ENCODE measurements at places on chromosomes 12 and 14.

DNA sequence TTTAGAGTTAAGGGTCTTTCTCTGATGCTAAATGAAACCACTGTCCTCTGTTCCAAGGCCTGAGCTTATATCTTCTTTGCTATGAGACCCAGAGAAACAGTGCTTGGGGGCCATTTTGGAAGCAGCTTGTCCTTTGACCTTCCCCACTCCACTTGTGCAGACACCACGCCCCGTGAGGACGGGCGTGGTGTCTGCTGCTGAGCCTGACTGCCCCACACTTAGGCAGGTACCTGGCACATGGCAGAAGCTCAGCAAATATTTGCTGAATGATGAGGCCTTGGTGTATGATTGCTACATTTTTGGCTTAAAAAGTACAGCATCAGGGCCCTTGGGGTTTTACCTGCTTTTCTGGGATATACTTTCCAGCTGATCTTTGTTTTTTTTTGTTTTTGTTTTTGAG is 69.9 kb downstream of the RASSF3 start:
- no peak for DNase-seq

DNA sequence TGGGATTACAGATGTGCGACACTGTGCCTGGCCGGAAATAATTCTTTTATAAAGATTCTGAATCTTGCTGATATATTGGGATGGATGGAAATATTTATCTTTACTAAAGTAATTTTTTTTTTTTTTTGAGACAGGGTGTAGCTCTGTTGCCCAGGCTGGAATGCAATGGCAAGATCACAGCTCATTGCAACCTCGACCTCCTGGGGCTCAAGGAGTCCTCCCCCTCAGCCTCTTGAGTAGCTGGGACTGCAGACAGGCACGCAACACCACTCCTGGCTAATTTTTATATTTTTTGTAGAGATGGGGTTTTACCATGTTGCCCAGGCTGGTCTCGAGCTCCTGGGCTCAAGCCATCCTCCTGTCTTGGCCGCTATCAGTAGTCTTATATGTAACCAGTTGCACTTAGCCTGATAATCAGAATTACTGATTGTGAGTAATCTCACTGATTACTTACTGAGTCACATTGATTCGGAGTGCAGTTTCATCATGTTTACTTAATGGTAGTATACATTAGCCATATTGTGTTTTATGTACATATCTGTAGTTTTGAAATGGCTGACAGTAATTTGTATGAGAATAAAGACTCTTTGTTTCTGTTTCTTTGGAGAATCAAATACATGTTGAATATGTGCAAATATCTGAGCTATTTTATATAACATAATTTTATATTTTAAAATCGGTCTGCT is 50.4 kb upstream of the LRTM2 start:
- no peak for DNase-seq

- DNase-seq, result no peak
Observed at GRCh38 chr14:91310606-91311283, 66.2 kb upstream of the GPR68 start.

- DNase-seq, result no peak
Observed at GRCh38 chr12:19893514-19893913, 454.2 kb downstream of the AEBP2 start.

- DNase-seq, result no peak
Observed at GRCh38 chr12:99253068-99253467, 394.5 kb upstream of the GARIN6 start.

- no peak for DNase-seq
Observed at GRCh38 chr14:24673534-24674203, 39.7 kb upstream of the GZMB start.

DNA sequence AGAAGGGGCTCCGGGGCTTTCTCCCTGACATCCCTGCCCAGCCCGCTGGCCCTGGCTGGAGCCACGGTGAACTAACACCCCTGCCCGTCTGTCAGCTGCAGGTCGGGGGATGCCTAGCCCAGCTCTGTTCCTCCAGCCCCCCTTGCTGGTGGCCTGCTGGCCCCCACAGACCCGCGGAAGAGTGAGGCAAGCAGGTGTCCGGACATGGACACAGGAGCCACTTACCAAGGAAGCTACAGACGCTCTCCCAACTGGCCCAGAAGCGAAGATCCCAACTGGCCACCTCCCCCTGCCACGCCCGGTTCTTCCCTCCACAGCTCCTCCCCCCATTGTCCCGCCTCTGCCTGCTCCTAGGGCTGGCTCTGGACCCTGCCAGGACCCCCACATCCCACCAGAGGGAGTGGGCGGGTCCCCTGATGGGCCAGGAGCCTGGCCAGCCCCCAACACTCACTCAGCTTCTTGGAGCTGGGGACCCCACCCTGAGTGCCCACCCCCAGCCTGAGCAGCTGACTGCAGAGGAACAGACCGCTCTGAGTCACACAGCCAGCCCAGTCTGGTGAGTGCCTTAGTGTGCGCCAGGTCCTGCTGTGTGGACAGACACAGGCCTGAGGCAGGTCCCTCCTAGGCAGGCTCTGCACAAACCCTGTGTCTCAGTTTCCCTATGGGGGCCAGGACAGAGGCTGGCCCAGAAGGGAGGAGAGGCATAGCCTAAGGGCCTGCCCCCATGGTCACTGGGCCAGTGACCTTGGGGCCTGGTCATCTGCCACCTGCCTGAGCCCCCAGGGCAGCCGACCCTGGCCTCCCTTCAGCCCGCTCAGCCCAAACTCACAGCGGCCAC is 7.7 kb downstream of the AHNAK2 start:
- DNase-seq, result peak; percentile 26

- no peak for DNase-seq
Observed at GRCh38 chr12:59121451-59121850, 201.1 kb upstream of the LRIG3 start.

- DNase-seq, result no peak
Observed at GRCh38 chr12:114692186-114693058, 8.4 kb upstream of the TBX3 start.

DNA sequence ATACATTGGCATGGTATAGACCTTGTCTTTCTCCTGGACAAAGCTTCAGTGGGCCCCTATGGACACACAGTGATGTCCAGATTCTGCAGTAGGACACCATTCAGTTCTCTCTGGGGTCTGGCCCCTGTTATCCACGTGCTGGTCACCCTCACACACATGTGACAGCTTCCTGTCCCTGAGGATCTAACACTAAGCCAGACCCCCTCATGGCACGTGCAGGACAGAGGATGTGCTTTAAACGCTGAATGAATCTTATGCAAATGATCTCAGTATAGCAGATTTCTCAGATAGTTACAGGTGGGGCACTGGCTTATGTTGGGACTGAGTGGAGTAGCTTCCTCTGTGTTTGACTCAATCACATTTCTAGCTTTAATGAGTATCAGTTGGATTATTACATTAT is 33.7 kb downstream of the SLC24A4 start:
- no peak for DNase-seq

GRCh38 chr12:106581543-106582248 is 1.1 kb upstream of the RFX4 start:
- no peak for DNase-seq

DNA sequence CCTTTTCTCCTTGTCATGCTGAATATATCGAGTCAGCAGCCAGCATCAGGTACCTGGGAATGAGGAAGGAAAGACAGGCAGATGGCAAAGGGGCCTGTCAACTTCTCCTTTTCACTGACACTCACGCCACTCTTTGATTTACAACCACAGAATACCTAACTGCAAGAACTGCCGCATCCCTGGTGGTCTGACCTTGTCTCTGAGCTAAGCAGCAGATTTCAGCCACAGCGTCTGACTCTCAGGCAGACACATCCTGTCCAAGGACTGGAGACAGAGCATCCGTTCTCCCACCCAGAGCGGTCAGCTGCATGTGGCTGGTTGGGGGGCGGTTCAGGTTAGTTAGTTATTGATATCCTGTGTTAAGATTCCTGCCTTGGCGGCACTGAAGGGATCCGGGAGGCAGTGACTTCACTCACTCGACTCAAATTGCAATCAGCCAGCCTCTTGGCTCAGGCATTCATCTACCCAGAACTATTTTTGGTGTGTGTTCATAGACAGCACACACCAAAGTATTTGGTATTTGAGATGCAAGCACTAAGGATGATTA is 11.2 kb upstream of the MAP1LC3B2 start:
- DNase-seq, result peak; percentile 64

GRCh38 chr14:74886001-74886400 is 4.3 kb downstream of the DLST start:
- DNase-seq, result no peak

DNA sequence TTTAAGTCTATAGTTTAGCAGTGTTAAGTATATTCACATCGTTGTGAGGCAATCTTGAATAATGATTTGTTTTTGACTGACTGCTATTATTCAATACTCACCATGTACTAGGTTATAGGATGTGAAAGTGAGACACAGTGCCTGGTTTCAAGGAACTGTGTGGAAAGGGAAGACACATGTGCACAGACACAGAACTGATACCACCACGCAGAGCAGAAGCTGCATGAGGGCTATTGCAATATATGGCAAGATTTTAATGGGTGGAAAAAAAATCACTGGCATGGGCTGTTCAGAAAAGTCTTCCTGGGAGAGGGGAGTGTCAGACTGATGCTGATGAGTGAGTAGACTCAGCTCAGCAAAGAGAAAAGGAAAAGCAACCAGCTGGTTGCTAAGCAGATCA is 10.4 kb downstream of the SLC7A8 start:
- no peak for DNase-seq

DNA sequence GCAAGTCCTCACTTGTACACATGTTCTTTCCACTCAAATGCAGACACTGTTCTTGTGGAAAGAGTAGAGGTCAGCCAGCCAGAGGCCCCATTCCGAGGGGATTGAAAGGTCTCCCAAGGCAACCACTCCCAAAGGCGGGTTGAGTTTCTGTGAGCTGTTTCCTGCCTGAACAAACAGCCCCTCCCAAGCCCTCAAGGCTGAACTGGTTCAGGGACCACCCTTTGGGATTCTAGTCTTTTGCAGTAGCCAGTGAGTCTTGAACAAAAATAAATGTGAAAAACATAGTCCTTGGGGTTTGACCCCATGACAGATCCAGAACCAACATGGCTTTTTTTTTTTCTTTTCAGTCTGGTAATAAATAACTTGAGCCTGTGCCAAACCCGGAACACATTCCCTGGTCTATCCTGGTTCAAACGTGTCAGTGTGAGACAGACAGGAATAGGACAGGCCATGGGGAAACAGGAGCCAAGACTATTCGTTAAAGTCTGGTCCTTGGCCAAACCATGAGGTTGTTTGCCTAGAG is 17.6 kb upstream of the STK38L start:
- no peak for DNase-seq

DNA sequence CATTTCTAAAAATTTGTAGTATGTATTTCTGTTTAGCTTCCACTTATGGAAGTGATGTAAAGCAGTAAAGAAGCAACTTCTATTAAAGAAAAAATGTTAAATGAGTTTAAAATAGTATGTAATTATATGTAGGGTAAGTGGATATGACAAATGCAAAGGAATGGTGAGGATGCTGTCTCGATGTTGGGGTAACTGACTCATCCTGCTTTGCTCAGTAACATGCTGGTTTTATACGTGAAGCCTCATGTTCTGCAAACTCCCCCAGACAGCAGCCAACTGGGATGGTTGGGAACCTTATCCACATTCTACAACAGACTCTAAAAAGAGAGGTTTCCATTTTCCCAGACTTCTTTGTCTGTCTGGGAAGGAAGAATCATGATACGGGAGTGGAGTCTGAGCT is 1006.4 kb upstream of the TMEM132C start:
- DNase-seq, result no peak

- no peak for DNase-seq
Observed at GRCh38 chr12:66115071-66115600, 15.4 kb downstream of the LLPH start.

GRCh38 chr14:62053188-62053587 is 291.0 kb downstream of the SNAPC1 start:
- DNase-seq, result no peak

GRCh38 chr14:53409289-53409688 is 256.2 kb upstream of the DDHD1 start:
- no peak for DNase-seq

DNA sequence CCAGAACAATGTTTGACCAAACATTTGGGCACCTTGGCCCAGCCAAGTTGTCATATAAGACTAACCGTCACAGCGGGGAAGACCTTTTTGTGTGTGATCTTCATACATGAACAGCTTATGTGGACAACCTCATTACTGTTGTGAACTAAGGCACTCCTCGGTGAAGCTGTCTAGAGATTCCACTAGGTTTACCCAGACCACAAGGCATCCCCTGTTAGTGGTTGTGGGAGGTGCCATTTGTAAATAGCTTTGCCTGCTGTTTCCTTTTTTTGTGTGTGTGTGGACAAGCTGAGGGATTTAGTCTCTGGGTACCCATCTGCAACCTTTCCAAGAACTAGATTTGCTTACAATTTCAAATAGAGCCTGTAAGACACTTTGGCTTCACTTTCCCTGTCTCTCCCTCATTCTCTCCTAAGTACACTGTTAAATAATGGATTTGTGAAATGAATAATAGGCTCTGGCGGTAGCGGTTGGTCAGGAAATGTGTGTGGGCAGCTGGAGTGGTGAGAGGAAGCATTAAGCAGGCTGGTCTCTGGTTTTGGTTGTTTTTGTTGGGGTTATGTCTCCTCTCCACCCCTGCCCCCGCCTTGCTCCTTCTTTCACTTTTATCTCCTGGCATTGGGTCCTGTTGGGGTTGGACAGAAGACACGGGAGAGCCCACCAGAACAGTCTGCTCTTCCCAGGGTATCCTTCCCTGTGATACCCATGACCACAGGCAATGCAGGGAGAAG is 727.6 kb downstream of the VRK1 start:
- DNase-seq, result no peak

DNA sequence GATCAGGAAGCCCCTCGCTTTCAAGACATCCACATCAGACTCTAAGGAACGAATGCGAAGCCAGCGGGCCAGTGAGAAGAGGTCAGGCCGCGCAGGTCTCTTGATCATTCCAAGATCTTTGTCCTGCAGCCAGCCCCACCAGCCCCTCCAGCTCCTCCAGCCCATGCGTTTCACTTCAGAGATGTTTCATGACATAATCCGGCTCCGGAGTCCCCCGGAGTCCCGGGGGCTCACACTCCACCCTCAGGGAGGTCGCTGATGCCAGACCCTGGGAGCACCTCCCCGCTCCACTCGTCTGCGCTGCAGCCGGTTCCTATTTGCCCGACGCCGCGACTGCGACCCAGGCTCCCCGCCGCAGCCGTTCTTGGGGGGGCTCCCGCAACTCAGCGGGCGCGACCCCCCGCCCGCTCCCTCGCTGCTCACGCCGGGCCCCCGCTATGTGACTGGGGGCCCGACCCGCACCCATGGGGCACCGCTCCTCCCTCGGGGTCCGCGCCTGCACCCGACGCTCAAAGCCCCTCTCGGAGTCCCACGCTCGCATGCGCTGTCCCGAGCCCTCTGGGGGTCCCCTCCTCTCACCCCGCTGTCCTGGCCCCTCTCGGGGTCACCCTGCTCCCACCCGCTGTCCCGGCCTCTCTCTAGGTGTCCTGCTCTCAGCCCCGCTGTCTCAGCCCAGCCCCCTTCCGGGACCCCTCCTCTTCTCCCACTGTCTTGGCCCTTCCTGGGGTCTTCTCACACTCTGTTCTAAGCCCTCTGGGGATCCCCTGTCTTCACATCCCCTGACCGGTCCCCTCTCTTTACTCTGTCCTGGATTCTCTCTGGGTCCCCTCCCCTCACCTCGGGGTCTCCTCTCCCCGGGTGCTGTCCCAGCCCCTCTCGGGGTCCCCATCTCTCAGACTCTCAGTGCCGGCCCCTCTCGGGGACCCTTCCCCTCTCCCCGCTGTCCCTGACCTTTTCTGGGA is 1.1 kb downstream of the TAOK3 start:
- DNase-seq, result peak; percentile 16
